ENCODE measurements at places on chromosomes 6 and 20. TPM values are rescaled to one million over a fixed set of nuclear protein-coding genes. Genes with fewer than 3 reads are reported as not detected.

ACTR5 gene
- polyA plus RNA-seq = 4.0 TPM

DNA sequence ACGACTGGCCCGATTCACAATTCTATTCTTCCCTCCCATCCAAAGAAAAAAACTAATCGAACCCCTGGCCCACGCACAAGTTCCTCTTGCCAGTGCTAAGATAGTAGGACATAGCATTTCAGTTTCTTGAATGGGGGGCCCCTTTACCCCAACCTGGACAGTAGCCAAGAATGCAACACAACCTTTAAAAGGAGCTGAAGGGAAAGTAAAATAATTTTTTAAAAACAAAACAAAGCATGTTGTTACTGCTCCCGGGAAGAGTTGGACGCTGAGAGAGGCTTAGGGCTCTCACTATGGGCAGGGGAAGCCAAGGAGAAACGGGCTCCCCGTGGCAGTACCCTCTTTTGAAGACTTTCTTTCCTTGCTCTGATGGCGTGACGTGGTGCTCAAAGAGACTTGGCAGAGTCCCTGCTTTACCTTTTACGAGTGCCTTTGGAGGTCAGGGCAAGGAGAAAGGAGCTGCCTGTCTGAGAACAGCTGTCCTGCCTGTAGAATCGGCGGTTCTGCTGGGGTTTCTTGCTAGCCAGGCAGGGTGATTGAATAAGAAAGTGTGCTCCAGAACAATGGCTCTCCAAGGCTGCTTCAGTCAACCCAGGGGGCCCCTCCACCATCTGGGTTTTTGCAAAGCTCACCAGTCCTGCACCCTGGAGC, 5.8 kb downstream of the TFAP2C start:
- no peak for DNase-seq

GRCh38 chr20:36036688-36037087, 68.3 kb downstream of the CNBD2 start:
- no peak for DNase-seq

DNA sequence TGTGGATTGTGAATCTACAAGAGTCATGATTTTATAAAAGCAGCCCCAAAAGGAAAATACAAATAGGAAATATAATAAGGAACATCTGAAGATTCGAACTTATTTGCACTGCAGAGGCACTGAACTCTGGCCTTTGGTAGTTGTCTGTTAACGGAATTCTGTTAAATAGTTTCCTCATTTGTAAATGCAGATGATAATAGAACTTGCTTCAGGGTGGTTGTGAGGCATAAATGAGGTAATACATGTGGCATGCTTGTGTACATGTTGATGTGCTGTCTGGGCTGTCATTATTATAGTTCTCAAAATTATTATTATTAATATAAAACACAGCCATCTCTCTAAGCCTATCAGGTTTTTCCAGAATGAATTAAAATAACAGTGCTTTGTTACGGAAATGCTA, 302.0 kb downstream of the NRN1 start:
- DNase-seq = no peak

GRCh38 chr20:46438156-46438750, 31.8 kb upstream of the ELMO2 start:
- DNase-seq = peak; percentile 5

All from heart right ventricle (tissue), 16 donors.